ENCODE measurements at places on chromosomes 3 and 15.

DNA sequence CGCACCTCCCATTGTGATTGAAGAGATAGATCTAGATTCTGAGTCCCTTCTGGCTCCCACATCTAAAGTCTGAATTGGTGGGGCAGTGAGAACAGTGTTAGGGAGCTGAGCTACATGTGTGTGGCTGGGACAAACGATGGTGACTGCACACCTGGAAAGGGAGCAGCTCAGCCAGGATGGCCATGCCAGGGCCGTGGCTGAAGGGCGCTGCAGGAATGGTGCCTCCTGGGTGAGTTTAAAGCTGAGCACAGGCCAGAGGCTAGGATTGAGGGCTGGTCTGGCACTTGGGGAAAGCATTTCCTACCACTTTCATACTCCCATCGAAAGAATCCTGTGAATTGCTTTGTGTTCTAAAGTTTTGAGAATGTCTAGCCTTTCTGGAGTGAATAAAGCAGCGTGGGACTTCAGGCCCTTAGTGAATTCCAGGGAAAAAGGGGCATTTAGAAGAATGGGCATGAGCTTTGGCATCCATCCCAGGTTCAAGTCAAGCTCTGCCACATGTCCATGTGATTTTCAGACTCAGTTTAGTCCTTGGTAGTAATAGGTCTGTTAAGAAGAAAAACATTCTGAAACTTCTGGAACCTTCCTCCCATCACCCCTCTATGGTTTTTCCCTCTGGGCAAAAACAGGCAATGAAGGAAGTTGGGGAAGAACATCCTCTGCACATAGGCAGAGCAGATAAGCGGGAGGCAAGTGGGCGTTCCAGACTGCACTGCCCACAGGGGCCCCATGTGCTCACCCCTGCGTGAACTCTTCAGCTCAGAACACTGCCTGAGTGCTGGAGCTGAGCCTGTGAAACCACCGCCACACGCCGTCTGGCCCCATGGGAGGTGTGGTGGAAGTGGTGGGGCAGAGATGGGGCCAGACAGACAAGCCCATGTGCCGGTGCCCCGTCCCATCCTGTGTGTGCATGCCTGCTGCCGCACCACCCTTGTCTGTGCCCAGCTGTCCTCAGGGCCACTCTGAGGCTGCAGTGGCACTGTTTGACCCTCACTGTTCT, 12.9 kb upstream of the CPNE9 start:
- DNase-seq: no peak

DNA sequence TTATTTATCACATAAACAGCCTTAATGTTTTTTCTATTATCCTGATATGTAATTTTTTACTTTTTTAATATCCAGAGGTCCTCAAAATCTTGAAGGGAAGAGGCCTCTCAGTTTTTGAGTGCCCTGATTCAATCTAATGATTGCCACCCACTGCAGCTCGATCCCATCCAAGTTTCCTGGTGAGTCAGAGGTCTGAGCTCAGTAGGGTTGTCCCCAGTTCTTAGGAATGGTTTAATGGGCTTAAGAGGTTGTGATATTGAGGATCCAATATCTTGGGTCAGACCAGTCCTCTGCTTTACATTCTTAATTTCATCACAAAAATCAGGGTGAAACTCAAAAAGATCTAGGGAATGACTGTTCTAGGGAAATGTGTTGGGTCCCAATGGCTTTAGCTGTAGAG, 238.5 kb downstream of the NSUN3 start:
- DNase-seq: no peak

DNA sequence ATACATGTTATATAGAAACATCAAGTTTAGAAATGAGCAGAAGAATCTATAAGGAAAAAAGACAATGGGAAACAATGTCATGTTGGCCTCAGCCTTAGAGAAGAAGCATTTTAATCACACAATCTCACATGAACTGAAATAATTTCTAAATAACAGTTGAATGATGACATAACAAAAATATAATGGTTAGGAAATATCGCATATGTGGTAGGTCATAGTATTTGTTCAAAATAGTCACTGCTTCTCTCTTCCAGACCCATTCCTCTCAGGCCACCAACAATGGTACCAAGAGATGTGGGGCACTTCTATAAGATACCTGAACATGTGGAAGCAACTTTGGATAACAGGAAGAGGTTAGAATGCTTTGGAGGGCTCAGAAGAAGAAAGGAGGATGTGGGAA, 195.7 kb upstream of the PDZRN3 start:
- DNase-seq: no peak

GRCh38 chr3:58260261-58260731, 22.7 kb downstream of the ABHD6 start:
- DNase-seq: no peak

DNA sequence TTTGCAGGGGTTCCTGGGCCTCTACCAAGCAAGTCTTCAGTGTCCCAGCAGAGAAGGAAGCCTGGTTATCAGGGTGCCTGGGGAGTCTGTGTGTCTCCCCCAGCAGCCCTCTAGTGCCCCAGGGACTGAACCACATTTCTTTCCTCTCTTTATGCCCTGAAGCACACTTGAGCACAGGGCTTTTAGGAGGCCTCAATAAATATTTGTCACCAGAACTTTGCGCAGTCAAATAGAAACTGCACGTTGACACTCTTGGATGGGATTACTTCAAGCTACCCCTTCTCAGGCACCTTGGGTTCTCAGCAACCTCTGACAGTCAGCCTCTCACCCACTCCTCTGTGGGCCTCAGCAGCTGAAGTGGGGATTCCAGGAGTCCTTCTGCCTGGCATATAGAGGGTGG, 226.6 kb upstream of the HES1 start:
- no peak for DNase-seq
